ENCODE measurements at places on chromosomes 13 and 19.

GRCh38 chr13:73849292-73849691 lies 284.9 kb downstream of the KLF12 start:
- DNase-seq, result no peak

DNA sequence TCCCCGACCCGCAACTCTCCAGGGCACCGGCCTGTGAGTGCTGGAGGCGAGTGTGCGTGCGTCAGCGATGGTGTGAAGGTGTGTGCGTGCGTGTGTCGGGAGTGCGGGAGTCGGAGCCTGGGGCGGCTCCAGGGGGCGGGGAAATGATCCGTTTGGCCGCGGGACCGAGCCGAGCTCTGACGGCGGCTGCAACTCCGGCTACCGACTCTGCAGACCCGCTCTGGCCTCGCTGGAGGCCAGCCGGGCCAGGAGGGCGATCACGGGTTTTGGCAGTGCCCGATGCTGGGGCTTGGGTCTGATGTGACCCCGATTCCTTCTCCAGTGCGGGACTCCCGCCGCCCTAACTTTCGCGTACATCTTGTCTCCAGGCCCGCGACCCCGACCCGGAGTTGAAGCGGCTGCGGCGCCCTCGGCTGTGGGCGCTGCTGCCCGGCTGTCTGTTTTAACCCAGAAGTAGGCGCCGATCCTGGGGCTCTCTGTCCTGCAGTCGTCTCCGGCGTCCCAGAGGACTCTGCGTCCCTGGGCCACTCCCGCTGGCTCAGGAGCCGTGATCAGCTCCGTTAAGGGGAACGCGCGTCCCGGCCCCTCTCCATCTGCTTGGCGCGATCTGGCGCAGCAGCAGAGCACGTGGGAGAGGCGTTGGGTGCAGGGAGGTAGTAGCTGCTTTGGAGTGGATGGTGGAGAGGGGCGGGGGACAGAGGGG lies 1.2 kb downstream of the CHST8 start:
- DNase-seq, result no peak

DNA sequence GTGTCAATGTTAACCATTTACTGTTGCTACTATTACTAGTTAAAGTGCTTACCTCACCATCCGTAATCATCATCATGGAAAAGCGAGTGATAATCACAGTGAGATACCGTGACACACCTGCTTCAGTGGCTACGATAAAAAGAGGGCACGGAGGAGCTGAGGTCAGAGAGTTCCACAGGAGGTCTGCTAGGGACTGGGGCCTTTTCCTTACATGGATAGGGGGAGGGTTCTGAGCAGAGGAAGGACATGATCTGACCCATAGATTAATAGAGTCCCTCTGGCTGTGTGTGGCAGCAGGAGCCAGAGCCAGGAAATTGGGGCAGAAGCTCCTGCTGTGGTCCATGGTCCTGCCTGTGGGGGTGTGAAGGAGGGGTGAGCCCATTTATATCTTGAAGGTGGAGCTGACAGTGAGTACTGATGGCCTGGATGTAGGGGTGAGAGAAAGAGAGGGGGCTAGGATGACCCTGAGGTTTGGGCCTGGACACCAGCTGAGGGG lies 136.7 kb downstream of the SIPA1L3 start:
- no peak for DNase-seq

DNA sequence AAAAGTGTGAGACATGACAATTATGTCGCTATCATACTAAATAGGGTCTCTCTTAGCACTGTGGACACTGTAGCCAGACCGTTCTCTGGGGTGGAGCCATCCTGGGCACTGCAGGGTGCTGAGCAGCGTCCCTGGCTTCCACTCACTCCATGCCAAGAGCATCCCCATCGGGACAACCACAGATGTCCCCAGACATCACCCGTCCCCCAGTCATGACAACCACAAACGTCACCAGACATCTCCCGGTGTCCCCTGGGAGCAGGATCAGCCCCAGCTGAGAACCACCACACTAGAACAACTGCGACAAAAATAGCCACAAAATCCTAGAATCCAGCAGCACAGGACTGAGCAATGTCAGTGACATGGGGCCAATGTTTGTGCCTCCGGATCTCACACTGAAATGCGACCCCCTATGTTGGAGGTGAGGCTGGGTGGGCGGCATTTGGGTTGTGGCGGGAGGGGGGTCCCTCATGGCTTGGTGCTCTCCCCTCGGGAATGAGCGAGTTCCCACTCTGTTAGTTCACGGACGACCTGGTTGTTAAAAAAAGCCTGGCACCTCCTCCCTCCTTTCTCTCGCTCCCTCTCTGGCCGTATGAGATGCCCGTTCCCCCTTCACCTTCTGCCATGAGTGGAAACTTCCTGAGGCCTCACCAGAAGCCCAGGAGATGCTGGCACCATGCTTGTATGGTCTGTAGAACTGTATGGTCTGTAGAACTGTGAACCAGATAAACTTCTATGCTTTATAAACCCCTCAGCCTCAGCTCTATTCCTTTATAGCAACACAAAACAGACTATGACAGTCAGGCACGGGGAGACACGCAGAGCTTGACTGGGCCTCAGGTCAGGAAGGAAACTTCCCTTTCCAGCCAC lies 93.9 kb downstream of the GADD45B start:
- no peak for DNase-seq

- DNase-seq, result no peak
Observed at GRCh38 chr13:97495678-97496077, 61.7 kb downstream of the RAP2A start.

- no peak for DNase-seq
Observed at GRCh38 chr13:79360095-79360494, 46.0 kb downstream of the RBM26 start.

GRCh38 chr13:24858953-24859352 lies 95.0 kb downstream of the RNF17 start:
- DNase-seq, result no peak

GRCh38 chr13:26864576-26864975 lies 104.0 kb upstream of the GPR12 start:
- DNase-seq, result no peak

DNA sequence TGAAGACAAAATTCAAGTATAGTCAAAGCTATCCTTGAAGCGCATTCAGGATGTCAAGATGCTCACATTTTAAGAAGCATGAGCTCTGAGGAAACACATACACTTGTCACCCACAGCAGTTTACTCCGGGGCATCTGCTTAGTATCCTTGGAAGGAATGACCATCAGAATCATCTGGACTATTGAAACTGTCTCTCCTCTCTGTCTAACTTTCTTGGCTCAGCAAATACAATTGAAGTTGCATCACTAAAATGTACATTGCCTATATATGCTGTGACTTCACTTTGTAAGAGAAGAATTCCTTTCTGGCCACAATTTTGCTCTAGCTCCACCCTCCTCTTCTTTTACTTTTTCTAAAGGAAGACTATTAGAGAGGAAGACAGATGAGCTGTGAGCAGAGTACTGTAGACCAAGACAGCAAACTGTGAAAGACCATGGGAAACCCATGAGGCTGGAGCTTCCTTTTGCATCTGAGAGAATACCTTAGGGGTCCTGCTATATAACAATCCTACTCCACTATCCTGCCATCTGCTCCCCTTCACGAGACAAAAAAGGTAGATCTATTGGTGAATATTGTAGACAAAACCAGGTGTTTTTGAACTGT lies 906.3 kb downstream of the PCDH9 start:
- DNase-seq, result no peak

GRCh38 chr13:108037348-108037747 lies 178.0 kb downstream of the LIG4 start:
- DNase-seq, result no peak

GRCh38 chr13:105814219-105814901 lies 721.1 kb downstream of the EFNB2 start:
- DNase-seq, result no peak

DNA sequence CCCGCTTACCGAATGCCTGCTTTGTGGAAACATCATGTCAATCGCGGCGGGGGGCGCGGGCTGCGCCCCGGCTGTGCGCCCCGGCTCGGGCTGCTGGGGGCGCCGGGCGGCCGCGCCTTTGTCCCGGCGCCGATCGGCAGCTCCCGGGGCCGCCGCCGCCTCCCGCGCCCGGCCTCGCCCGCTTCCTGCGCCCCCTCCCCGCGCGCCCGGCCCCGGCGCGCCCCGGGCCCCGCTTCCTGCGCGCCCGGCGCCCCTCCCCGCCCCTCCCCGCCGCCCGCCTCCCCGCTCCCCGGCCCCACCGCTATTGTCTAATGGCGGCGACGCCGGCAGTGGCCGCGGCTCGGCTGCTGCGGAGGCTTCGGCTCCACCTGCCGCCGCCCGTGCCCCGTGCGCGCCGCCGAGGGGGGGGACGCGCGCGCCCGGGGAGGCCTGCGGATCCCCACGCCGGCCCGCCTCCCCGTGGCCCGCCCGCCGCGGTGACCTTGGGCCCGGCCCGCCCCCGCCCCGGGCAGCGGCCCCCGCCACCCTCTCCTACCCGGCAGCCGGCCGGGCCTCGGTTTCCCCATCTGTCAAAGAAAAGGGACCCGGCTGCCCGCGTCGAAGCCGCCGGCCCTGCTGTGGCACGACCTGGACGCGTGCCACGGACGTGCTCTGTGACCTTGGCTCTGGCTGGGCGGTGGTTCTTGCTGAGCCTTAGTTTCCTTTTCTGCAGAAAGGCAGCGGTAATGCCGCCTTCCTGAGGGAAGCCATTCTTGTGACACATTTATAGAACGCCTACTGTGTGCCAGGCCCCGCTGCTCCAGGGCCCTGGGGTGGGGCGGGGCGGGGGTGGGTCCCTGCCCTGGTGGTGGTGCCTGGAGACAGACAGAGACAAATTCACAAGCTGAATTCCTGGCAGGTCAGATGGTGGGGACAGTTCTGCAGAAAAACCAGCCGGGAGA lies at the start of gene TLE5:
Gene TLE5 (minus strand): TSS at position 331 of the 941 bp plus-strand sequence. CDS start 295 bp downstream, at position 36.
- DNase-seq, result peak; percentile 73

DNA sequence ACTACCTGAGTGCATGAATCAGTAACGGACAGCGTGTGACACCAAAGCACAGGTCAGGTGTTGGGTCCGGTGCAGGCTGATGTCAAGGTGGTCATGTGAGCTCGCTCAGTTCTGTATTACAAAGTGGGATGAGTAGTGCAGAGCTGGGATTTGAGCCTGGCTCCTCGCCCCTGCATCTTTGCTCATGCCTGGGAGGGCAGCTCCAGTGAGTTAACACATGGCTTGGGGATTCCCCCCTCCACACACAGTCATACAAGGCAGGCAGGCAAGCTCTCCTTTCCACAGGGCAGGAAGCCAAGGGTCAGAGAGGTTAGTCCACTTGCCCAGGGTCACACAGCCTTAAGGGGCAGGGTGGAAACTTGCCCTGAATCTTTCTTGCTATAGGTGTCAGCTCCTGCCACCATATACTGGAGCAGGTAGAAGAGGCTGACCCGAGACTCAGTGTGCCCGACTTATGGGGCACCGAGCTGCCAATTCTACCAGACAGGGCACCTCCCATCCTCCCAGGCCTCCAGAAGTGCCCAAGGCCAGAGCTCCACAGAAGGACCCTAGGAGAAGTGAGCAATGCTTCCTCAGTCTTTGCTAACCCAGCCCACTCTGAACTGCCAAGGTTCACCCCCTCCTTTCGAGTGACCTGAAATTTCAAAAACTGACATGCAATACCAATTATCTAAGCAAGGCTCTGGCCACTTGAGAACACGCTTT lies 35.4 kb downstream of the ZNF787 start:
- no peak for DNase-seq

GRCh38 chr19:38538386-38538785 lies 79.4 kb downstream of the MAP4K1 start:
- DNase-seq, result no peak

- DNase-seq, result no peak
Observed at GRCh38 chr19:56273563-56274117, 1.1 kb downstream of the EDDM13 start.

- DNase-seq, result peak; percentile 86
Observed at GRCh38 chr13:76886292-76887075, at the start of gene KCTD12. Gene KCTD12, minus strand, starts transcription at chr13:76886405. Its CDS starts 257 bp downstream, at chr13:76886148.

- DNase-seq, result no peak
Observed at GRCh38 chr19:16814526-16815100, 14.6 kb upstream of the SIN3B start.

DNA sequence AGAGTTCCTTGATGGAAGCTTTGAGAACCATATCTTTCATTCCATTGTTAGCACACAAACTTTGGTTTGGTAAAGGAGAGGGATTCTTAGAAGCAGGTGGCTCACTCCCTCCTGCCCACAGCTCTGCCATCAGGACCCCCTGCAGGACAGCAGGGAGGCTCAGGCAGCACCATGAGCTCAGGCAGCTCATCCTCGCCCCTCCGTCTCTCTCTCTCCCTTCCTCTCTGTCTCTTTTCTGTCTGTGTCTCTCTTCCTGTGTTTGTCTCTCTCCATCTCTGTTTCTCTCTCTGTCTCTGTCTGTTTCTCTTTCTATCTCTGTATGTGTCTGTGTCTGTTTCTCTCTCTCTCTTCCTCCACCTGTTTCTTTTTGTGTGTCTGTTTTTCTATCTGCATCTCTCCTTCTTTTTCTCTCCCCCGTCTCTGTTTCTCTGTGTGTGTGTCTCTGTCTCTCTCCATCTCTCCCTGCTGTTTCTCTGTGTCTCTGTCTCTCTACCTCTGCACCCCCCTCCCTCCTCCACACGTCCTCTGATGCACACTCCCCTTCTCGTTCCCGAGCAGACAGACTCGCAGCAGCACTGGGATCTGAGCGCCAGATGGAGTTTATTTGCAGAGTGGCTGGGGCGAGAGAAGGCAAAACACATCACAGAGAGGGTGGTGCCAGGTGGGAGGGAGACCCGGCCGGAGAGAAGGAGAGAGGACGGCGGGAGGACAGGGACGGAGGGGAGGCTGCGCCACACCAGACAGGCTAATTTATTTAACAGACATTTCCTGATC lies 8.7 kb downstream of the SBK2 start:
- DNase-seq, result no peak

DNA sequence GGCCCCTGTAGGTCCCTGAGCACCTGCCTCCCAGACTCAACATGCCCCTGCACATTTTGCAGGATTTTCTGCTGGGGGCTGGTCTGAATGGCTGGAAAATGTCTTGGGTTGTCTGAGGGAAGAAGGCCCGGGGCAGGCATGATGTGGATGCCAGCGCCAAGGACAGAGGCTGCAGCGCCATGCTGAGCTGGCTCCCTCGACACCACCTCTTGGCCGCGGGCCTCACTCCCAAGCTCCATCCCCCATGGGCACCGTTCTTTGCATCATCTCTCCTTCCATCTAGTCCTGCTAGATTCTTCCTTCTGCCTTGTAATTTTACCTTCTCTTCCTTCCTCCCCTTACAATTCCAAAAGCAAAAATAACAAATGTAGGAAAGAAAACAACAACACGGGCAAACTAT lies 70.6 kb downstream of the ZIC5 start:
- DNase-seq, result no peak

- DNase-seq, result peak; percentile 74
Observed at GRCh38 chr13:20525601-20526544, at the start of gene CRYL1. Gene CRYL1, minus strand, starts transcription at chr13:20525857. Its CDS starts 63 bp downstream, at chr13:20525794.

- no peak for DNase-seq
Observed at GRCh38 chr19:39436350-39436716, 584 bp upstream of the RPS16 start.

- DNase-seq, result no peak
Observed at GRCh38 chr13:84050536-84050935, 168.3 kb upstream of the SLITRK1 start.

Measured in activated naive CD8-positive, alpha-beta T cell treated with anti-CD3 and anti-CD28 coated beads for 36 hours (primary cell).